ENCODE measurements at places on chromosomes 11 and 22.

- peak; percentile 26 for DNase-seq
Observed at GRCh38 chr11:5204787-5205186, 4.3 kb upstream of the OR51V1 start.

DNA sequence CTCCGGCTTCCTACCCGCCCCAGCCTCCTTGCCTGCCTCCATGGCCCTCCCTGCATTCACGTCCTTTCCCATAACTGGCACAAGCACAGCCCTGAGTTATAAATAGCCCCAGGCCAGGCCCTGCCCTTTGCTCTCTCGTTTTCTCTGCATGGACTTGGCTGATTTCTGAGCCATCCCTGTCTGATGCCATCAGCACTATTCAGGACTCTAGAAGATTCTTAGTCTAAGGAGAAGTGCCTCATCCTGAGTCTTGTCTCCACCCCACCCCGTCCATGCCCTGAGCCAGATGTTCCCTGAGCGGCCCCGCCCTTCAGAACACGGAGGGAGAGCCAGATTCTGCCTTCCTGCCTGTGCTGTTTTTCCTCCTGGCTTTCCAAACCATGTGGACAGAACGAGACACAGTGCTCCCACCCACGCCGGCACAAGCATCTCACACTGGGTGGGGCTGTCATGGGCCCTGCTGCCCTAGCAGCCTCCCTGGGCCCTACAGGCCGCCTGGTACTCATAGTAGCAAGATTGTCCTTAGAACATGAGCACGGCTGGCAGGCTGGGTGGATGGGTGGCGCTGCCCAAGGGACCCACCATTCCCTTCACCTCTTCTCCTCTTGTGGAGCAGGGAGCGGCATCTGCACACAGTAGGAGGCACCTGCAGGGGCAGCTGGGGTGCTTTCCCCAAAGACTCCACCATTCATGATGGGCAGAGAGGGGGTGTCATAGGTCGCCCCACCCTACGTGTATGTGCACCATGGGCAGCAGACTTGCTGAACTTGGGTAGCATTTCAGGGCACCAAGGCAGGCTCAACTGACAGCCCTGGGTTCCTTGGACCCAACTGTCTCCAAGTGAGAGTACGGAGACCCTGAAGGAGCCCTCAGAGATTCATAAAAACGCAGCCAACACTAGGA is 76.9 kb downstream of the BCR start:
- DNase-seq, result no peak

DNA sequence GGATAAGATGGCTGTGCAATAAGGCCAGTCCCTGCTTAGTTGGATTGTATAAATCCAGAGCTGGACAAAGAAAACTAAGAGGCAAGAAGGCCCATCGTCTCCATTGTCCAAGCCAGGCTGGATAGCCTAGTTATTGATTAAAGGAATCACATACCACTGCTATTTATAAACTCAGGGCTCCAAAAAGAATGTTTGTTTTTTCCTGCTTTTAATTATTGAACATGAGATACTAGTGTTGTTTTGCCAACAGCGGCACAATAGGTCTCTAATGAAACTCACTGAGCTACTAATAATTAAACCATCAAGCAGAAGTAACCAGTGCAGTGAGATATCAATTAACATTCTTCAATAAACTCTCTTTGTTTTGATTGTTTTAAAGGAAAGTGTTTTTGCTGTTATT is 259.7 kb downstream of the INSC start:
- no peak for DNase-seq

DNA sequence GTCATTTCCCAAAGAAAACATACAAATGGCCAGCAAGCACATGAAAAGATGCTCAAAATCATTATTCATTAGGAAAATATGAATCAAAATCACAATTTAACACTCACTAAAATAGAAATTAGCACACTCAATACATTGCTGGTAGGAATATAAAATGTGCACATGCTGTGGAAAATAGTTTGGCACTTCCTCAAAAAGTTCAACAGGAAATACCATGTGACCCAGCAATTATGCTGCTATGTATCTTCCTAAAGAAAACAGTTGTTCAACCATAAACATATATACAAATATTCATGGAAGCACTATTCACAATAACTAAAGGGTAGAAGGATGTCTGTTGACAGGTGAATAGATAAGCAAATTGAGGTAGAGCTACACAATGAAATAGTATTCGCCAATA is 187.3 kb upstream of the SOX6 start:
- DNase-seq, result no peak

DNA sequence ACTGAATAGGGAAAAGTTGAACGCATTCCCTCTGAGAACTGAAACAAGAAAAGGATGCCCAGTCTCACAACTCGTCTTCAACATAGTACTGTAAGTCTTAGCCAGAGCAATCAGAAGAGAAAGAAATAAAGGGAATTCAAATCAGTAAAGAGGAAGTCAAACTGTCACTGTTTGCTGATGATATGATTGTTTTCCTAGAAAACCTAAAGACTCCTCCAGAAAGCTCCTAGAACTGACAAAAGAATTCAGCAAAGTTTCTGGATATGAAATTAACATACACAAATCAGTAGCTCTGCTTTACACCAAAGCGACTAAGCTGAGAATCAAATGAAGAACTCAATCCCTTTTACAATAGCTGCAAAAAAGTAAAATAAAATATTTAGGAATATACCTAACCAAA is 471.2 kb upstream of the CNTN5 start:
- DNase-seq, result no peak

DNA sequence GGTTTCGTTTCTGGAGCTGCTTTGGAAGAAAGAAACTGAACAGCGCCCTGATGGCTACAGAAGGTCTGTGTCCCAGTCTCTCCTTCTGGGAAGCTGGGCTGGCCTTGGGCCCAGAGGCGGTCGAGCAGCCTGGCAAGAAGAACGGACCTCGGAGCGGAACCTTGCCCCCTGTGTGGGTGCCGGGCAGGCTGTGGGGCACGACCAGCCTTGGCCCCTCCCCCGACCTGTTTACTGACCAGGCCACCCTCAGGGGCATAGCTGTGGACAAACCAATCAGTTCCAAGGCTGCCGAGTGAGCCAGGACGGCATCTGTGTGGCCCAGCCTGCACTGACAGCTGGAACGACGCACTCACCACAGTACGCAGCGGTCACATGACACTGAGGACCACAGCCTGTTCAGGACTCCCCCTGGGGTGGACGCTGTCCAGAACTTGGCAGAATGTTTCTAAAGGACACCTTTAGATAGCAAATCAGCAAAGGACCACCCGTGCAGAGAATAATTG is 7.2 kb downstream of the PIM3 start:
- DNase-seq, result no peak

GRCh38 chr11:70825893-70826540 is 426.4 kb downstream of the SHANK2 start:
- DNase-seq, result no peak

GRCh38 chr11:69941546-69942332 is 122.5 kb upstream of the FGF3 start:
- DNase-seq, result no peak

DNA sequence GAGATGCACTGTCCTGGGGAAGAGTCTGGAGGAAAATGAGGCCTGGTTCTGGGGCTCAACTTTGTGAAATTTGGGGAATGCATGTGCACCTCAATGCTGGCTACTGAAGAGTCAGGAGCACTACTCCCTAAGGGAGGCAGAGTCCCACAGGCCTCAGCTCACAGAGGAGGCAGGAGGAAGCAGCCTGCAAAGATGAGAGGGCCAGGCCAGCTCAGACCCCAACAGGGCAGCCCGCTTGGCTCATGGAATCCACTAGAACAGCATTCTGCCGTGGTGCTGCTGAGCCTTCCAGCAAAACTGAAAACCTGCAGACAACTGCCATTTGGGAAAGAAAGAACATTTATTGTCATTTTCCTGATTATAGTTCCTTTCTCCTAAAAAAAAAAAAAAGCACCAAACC is 300.5 kb downstream of the CTTN start:
- no peak for DNase-seq

- peak; percentile 73 for DNase-seq
Observed at GRCh38 chr11:45045683-45046471, 95.2 kb upstream of the TP53I11 start.

DNA sequence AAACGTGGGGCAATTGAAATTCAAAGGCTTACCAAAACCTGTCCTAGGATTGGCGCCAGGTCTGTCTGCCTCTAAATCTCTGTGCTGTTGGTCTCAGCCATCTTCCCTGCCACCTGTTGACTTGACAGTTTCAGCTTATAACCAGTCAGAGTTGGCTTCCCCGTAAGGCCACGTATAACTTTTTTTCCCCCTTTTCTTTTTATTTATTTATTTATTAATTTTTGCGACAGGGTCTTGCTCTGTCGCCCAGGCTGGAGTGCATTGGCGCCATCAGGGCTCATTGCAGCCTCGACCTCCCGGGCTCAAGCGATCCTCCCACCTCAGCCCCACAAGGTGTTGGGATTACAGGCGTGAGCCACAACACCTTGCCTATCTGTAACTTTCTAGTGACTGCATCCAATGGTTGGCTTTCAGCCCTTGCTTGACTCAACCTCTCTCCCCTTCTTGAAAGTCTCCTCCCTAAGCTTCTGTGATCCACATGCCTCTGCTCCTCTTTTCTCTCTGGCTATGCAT is 1.4 kb upstream of the SYVN1 start:
- no peak for DNase-seq

- DNase-seq, result no peak
Observed at GRCh38 chr11:2954263-2954662, 25.0 kb upstream of the PHLDA2 start.

GRCh38 chr11:88515002-88515401 is 177.5 kb upstream of the CTSC start:
- DNase-seq, result no peak

GRCh38 chr11:19327280-19327679 is 86.5 kb upstream of the E2F8 start:
- no peak for DNase-seq

DNA sequence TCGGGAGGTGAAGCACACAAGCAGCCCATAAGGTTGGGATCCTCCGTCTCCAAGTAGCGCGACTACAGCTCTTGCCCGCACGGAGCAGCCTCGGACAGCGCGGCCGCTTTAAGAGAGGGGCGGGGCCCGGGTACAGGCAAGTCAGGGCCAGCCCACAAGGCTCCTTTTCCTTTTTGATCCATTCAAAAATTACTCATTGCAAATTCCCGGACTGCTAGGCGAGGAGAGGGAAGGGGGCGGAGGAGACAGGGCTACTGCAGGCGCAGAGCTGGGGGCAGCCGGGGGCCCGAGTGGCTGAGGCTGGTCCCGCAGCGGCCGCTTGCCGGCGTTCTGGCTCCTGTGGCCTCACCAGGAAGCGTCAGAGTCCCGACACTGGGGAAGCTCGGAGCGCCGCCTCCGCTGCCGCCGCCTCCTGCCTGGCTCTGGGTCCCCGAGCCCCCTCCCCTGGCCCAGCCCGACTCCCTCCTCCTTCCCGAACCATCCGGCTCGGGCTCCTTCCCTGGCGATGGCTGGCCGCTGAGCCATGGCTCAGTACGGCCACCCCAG is at the start of gene UBASH3B:
TSS of gene UBASH3B (plus strand) at position 196 of the 546 bp plus-strand sequence. CDS start at position 524, 328 bp downstream.
- DNase-seq, result peak; percentile 53

DNA sequence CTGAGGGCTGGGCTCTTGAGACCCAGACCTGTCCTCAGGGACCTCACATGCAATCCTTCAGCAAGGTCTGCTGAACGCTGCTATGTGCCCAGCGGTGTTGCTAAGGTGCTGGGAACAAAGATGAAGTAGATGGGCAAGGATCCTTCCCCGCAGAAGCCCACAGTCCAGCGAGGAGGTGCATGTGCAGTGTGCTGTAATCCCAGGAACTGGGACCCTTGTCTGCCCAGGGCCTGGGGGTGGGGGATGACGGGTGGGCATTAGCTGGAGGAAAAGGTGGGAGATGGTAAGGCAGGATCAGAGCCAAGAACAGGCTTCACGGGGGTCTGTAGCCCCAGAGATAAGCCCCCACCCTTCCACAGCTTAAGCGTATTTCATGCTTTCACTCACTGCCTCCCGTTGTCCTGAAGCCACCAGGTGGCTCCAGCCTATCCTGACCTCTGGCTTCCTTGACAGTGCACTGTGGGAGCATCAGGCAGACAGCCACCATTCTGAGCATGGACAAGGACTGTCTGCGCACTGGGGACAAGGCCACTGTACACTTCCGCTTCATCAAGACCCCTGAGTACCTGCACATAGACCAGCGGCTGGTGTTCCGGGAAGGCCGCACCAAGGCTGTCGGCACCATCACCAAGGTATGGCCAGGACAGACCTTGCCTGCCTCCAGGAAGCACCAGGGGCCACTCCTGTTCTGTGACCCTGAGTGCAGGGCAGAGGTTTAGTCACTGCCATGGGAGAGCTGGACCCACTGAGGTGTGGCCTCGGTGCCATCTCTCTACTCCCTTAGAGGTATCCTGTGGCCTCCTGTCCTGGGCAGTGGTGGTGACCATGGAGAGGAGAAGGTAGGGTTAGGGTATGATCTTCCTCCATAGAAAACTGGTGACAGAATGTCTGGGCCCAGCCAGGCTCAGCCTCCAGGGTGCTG is 22.0 kb downstream of the GTPBP1 start:
- DNase-seq, result no peak

DNA sequence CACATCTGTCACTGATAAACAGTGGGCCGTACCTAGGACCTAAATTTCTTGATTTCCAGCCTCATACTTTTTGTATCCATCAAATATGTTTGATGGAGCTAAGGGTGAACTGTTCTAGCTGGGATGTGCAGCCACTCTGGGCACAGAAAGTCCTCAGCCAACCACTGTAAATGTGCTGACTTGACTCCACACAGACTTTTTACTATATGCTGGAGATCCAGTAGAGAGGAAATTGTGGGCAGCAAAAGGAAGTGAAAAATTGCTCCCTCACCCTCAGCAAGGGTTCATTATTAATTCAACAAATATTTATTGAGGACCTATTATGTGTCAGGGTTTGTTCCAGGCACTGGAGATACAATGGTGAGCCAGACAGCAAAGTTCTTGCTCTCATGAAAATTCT is 54.2 kb upstream of the AMPD3 start:
- DNase-seq, result peak; percentile 37

- peak; percentile 8 for DNase-seq
Observed at GRCh38 chr11:61893981-61894380, 2.6 kb upstream of the FADS3 start.

DNA sequence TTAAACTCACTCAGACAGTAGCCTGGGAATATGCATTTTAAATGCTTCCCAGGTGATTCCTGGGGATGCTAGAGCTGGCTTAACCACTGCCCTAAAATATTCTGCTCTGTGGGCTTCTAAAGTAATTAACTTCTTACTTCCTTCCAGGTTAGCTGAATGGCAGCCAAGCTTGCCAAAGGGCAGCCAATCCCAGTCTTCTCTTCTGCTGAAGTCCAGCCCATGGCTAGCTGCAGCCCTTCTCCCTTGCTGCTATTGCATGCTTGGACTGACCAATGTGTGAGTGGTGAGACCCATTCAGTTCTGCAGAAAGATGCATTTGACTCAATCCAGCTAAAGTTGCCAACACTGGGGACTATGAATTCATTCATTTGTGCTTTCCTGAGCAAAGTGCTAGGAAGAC is 411.9 kb downstream of the SOX6 start:
- DNase-seq, result no peak

- DNase-seq, result peak; percentile 24
Observed at GRCh38 chr22:32721328-32722180, 80.0 kb upstream of the TIMP3 start.

GRCh38 chr11:122275508-122275907 is 159.5 kb upstream of the BLID start:
- no peak for DNase-seq

- DNase-seq, result peak; percentile 11
Observed at GRCh38 chr11:3093281-3094191, 36.3 kb upstream of the CARS1 start.
